ENCODE measurements at places on chromosomes 7 and 10.
A peak's percentile ranks its signal among the peaks of the same experiment; 100 is the strongest.

DNA sequence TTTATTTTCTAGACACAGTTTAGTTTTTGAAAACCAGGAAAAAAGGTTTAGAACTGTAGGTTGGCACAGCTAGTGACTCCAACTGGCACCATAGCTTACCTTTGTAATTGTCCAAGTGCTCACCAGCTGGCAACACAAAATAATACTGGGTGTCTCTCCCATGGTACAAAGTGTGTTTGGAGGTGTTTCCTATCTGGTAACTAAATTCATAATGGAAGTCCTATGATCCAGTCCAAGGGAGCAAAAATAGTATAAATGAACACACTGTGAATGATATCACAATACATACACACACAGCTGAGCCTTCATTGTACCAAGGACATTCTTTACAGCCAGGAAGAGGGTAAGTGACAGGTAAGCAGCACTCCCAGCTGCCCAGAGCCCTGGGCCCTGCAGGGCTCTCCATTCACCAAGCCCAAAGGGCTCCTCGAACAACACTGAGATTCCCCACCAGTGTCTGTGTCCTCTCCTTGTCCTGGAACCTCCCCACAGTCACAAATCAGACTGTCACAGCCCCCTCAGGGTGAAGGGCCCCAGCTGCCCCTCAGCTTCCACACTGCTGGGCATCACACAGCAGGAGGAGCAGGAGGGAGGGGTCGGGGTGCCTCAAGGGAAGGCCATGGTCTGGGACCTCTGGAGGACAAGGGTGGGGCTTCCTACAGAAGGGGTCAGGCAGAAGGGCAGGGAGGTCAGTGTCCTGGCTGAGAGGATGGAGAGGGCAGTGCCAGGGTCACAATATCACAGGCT, 72.1 kb downstream of the PKD1L1 start:
- DNase-seq, result no peak

- no peak for DNase-seq
These were observed 619 bp upstream of the LMTK2 start for GRCh38 chr7:98105942-98106544.

- no peak for DNase-seq
These were observed 62.6 kb downstream of the RASGEF1A start for GRCh38 chr10:43204042-43204942.

- no peak for DNase-seq
These were observed 37.6 kb downstream of the ANK3 start for GRCh38 chr10:60352105-60352504.

GRCh38 chr7:24381894-24382505, 98.0 kb downstream of the NPY start:
- DNase-seq, result peak; percentile 28

DNA sequence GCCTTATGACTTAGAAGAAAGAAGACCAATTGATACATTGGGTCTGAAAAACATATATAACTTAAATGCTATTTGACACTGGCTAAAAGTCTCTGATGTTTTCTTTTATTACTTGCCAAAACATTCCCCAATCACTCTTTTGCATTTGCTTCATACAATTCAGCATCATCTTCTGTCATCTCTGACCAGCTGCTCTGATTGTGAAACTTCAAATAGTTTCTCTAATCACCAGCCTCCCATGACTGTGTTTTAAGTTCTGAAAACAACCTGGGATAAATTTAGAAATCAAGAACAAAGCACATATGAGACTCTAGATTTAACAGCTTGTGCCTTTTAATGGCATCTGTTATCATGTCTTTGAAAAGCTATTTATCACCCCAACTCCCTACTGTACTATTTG, 208.4 kb upstream of the KCND2 start:
- no peak for DNase-seq

- DNase-seq, result no peak
These were observed 391.9 kb upstream of the NPVF start for GRCh38 chr7:25619963-25620799.

Measured in GM19239 (cell line).